Lung microvascular endothelial cell (primary cell): ENCODE measurements at places on chromosomes 16 and 17. TPM values are rescaled to one million over a fixed set of nuclear protein-coding genes. Genes with fewer than 3 reads are reported as not detected.

DNA sequence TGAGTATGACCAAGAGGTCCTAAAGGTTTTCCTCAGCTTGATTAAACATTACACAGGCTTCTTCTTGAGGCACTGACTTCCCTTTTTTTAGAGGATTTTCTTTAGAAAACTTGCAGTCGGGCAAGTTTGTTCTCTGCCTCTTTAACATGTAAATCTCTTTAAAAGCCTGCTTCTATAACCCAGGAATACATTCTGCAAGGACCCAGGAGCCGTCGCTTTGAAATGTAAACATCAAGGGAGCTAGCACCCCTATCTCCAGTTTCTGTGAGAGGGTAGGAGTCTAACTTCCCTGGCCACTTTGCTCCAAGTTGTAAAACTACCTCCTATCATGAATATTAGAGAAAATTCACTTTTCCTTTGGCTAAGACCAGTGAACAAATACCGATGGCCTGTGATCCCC is 201.5 kb upstream of the CPHXL start:
- DNase-seq: no peak

- DNase-seq: no peak
Observed at GRCh38 chr16:74601126-74601871, 5.6 kb downstream of the GLG1 start.

- no peak for DNase-seq
Observed at GRCh38 chr16:13798211-13798610, 121.7 kb upstream of the ERCC4 start.

- peak; percentile 22 for DNase-seq
Observed at GRCh38 chr17:10698096-10698818, 863 bp downstream of the ADPRM start.

- no peak for DNase-seq
Observed at GRCh38 chr16:78264642-78265041, 165.2 kb downstream of the WWOX start.

DNA sequence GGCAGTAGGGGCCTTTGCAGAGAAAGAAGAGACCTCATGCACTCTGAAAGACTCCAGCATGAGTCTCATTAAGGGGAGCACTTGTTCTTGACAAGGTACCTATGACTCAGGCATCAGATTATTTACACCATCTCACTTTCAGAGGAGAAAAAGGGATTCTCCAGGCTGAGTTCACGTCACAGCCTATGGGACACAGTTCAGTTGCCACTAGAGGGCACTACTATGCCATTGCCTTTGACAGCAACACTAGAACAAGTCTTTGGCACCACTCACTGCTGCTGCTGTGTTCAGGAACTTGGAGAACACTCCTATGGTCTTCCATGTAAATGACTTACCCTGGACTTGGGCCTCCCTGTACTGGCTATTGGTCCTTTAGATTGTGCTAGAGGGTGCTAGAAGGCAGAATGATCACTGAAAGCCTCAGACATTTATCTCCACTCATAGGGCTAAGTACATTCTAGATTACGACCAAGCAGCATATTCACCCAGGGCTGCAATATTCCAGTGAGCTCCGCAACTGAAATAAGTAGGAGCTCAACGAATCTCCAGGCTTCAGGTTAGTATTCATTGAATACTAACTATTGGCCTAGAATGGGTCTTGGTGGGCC is 225.1 kb upstream of the CA10 start:
- DNase-seq: peak; percentile 90

GRCh38 chr17:46847204-46848191 is 3.9 kb upstream of the WNT9B start:
- DNase-seq: no peak

DNA sequence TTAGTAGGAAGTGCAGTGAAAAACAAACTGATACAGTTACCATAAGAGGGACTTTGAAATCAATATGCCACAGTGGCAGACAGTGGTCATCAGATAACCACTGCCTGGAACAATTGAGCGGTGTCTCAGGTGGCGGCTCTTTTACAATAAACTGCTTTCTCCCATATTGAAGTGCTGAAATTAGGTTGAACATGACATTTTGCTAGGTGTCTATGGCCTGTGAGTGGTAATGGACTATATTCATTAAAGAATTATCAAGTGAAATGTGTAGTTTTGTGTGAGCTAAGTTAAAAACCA is 214.7 kb downstream of the RPTOR start:
- DNase-seq: peak; percentile 25

GRCh38 chr16:59543641-59544040 is 809.5 kb upstream of the GOT2 start:
- DNase-seq: no peak

GRCh38 chr17:40506786-40507185 is 5.4 kb upstream of the TNS4 start:
- DNase-seq: no peak

DNA sequence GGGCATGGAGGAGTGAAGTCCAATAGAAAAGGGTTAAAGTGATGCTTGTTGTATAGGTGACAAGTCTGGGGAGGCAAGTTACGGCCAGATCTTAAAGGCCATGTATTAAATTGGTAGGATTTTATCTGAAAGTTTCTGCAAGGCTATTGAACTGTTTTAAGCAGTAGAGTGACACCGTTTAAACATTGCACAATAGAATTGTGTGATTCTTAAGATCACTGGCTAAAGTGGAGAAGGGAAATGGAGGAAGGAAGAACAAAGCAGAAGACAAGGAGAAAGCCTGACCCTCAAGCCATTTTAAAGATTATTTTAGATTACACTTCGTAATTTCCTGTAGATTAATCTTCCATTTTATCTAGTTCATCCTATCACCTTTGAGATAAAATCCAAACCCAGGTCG is 5.6 kb upstream of the MPHOSPH6 start:
- no peak for DNase-seq

- DNase-seq: no peak
Observed at GRCh38 chr17:75753514-75754377, 11.2 kb downstream of the GALK1 start.

DNA sequence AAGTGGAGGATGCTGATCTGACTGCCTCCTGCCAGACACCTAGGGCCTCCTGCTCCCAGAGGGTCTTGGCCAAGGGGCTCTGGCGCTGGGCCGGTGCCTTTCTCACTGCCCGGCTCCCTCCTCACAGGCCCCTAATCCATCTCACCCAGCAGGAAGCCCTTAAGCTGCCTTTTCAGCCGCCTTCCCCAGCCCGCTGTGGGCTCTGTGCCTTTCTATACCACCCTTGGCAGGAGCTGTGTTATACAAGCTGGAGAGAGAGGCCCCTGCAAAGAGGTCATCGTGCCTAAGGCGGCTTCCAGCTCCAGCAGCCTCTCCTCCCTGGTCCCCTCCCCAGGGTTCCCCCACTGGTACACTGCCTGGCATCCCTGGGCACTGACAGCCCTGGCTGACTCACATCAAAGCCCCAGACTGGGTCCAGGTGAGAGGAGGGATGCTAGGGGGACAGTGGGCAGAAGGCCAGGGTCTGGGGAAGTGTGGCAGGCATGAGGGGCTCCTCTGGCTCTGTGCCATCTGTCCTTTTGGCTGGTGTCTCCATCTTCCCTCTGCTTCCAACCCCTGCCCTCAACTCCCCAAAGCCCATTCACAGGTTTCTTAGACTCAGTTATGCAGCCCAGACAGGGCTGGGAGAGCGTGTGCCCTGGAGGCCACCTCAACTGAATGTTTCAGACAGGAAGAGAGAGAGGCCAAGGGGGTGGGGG is 15.3 kb upstream of the FZD2 start:
- no peak for DNase-seq

DNA sequence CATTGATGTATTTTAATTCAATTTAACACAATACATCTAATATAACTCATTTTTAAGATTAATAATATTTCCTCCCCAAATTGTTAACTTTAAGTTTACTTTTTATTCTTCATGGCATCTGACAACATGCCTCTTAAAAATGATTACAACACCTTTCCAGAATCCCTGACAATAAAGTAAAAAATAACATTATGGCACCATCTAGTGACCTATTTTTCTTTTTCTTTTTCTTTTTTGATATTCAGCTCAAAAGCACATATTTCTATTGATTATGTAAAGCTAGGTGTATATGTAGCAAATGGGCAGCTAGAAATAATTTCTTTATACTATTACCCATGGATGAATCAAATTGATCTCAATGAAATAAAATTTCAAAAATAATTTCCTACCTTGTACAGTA is 834.3 kb upstream of the CDH8 start:
- DNase-seq: no peak

GRCh38 chr16:68086336-68086841 is 1.2 kb downstream of the NFATC3 start:
- peak; percentile 50 for DNase-seq

DNA sequence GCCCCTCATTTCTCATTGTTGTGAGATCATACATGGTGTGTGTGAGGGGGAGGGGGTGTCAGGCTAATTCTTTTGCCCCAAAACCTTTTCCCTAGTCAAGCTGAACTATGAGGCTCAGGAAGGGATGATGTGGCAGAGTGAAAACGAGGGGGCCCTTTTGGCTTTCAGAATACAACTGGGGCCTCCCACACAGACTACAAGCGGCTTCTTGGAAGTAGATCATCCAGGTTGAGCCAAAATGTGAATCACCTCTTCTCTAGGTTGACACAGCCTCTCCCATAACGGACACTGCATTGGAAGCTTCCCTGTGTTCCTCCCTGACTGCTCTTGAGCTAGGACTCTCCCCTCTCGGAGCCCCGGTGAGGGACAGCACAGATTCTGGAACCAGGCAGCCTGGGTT is 2.3 kb upstream of the ALKBH5 start:
- no peak for DNase-seq

DNA sequence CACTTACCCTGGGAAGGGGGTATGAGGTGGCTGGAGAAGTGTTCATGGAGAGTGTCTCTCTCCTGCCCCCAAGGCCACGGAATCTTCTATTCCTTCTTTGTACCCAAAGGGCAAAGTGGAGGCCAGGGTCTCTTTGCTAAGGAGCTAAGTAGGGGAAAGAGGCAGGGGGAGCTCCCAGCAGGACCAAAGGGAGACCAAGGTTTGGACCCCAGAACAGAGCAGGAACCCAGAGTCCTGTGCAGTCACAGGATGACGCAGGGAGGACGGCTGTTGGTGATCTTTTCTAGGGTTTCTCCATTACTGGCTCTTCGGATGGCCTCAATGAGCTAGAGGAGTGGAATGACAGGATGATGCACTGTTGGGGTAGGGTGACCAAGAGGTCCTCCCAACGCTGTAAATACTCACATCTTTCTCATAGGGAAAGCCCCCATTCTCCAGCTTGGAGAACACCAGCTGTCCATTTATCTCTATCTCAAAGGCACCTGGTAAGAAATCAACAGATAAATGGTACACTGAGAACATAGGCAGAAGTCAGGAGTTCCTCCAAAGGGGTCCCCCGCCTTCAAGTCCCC is 966 bp downstream of the MIEN1 start:
- DNase-seq: no peak

GRCh38 chr16:2228161-2228824 is 4.9 kb downstream of the E4F1 start:
- DNase-seq: no peak

DNA sequence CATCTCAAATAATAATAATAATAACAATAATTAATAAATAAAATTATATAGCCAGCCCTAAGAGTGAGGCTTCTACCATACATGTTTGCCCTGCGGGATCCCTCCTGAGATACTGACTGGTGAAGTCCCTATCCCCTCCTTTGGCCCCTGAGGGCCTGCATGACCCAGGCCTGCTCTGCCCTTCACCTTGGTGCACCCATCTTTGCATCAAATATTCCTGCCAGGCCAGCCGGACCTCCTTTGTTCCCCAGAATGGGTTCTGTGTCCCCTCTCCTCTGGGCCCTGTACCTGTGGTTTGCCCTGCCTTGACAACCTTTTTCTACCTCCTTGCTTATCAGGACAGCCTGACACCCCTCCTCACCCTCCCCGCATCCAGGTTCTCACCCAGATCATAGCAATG is 2.0 kb upstream of the RNF112 start:
- no peak for DNase-seq

GRCh38 chr17:32926183-32926582 is 1.8 kb upstream of the TMEM98 start:
- no peak for DNase-seq

DNA sequence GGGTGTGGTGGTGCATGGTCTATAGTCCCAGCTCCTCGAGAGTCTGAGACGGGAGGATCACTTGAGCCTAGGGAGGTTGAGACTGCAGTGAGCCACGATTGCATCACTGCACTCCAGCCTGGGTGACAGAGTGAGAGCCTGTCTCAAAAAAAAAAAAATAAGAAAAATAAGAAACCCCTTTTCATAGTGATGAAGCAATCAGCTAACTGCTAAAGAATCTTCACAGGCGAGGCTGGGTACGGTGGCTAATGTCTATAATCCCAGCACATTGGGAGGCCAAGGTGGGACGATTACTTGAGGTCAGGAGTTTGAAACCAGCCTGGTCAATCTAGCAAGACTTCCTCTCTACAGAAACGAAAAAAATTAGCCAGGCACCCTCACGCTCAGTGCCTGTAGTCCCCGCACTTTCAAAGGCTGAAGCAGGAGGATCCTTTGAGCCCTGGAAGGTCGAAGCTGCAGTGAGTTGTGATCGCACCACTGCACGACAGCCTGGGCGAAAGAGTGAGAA is 760 bp downstream of the SLFN12L start:
- DNase-seq: no peak

DNA sequence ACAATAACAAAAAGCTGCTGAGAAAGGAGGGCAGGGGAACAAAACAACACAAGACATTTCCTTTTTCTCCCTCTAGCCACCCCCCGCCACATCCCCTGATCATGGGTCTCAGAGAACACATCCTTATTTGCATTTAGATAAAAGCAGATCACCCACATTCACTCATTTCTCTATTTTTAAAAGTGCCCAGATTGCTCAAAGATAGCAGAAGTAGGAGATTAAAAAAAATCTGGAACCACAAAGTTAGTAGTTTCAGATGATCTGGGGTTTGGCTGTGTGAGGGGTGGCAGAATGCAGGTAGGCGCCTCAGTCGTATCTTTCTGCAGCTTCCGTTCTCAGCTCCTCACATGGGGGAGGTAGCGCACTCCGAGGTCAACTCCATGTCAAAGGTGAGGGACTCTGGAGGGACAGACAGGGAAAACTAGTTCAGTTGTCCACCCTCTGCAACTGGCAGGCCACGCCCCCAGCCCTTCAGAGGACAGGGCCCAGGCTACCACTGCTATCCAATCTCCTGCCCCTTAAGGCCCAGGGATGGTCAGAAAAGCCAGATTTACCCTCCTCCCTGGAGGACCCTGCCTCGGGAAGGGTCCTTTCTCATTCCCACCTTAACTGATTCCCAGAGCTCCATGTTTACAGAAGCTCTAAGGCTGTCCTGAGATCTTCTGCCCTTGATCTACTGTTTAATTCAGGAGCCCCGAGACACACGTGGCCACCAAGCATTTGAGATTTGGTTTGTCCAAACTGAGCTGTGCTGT is 27.3 kb downstream of the STAT5A start:
- no peak for DNase-seq

The ZBTB4 gene
- 6.3 and 8.5 TPM in 2 replicates for total RNA-seq

The SCIMP gene
- not detected in 2 replicates for total RNA-seq

The SPATA22 gene
- 1.6 TPM in 1 of 2 replicates, not detected in the other for total RNA-seq

The EFNB3 gene
- total RNA-seq: 0.20 and 0.22 TPM in 2 replicates

The HOXB4 gene
- total RNA-seq: 0.87 and 1.2 TPM in 2 replicates

The ADGRG3 gene
- 0.65 and 8.3 TPM in 2 replicates for total RNA-seq

The RGS11 gene
- total RNA-seq: 0.20 and 0.44 TPM in 2 replicates

The POLR3E gene
- 20.0 and 31.0 TPM in 2 replicates for total RNA-seq

The NOTUM gene
- under 0.01 TPM in 2 replicates for total RNA-seq

The MCRIP2 gene
- total RNA-seq: 10.5 and 11.9 TPM in 2 replicates

The ANKRD40CL gene
- not detected in 2 replicates for total RNA-seq

The MPP3 gene
- total RNA-seq: 0.60 and 0.87 TPM in 2 replicates
